Foreskin keratinocyte (primary cell): ENCODE measurements at places on chromosomes 6 and 20. TPM values are rescaled to one million over a fixed set of nuclear protein-coding genes. Genes with fewer than 3 reads are reported as not detected.

Gene PRDM13
- not detected in 2 replicates for total RNA-seq

Gene ACTL10
- total RNA-seq = 1.1 and 1.4 TPM in 2 replicates

Gene PRPH2
- total RNA-seq = not detected in 2 replicates

Gene GPX5
- total RNA-seq = not detected in 2 replicates

Gene GFOD1
- total RNA-seq = 10.3 and 11.1 TPM in 2 replicates

Gene ISM1
- 1.1 and 2.6 TPM in 2 replicates for total RNA-seq

Gene SYNDIG1
- total RNA-seq = not detected in 2 replicates

Gene PNLDC1
- 0.07 and 0.75 TPM in 2 replicates for total RNA-seq

Gene SLC17A3
- not detected in 2 replicates for total RNA-seq

Gene LZTS3
- total RNA-seq = 3.1 and 3.3 TPM in 2 replicates

Gene RBPJL
- total RNA-seq = not detected in 2 replicates

Gene PRSS16
- total RNA-seq = 3.8 and 5.1 TPM in 2 replicates

Gene PTK6
- 15.7 and 21.8 TPM in 2 replicates for total RNA-seq

Gene ETV7
- 1.3 and 1.6 TPM in 2 replicates for total RNA-seq

Gene CEP85L
- 5.2 and 5.3 TPM in 2 replicates for total RNA-seq

Gene SALL4
- 0.32 and 0.68 TPM in 2 replicates for total RNA-seq

Gene GTPBP2
- total RNA-seq = 44.8 and 46.4 TPM in 2 replicates

Gene LINC00237
- total RNA-seq = not detected in 2 replicates

Gene C6orf163
- 0.78 and 0.92 TPM in 2 replicates for total RNA-seq

Gene BANF2
- total RNA-seq = not detected in 2 replicates

Gene ANKRD66
- not detected in 2 replicates for total RNA-seq

Gene GNMT
- 0.20 and 0.32 TPM in 2 replicates for total RNA-seq

Gene DZANK1
- 1.8 and 2.0 TPM in 2 replicates for total RNA-seq

Gene WASF1
- total RNA-seq = 18.7 and 21.1 TPM in 2 replicates

Gene DOP1A
- 13.0 and 14.0 TPM in 2 replicates for total RNA-seq

Gene IL17A
- total RNA-seq = not detected in 2 replicates

Gene COMMD7
- total RNA-seq = 34.7 and 39.9 TPM in 2 replicates

Gene TRIM31
- 0.04 TPM in 1 of 2 replicates, not detected in the other for total RNA-seq

Gene LAMA2
- 0.49 and 0.92 TPM in 2 replicates for total RNA-seq

Gene HLA-DPA1
- total RNA-seq = 0.46 TPM in 1 of 2 replicates, not detected in the other

Gene GHRH
- total RNA-seq = not detected in 2 replicates

Gene KAT14
- total RNA-seq = 12.7 and 13.7 TPM in 2 replicates

Gene FAM210B
- total RNA-seq = 20.7 and 24.1 TPM in 2 replicates

Gene CTSA
- total RNA-seq = 37.3 and 43.8 TPM in 2 replicates

Gene HDGFL1
- total RNA-seq = not detected in 2 replicates

Gene FGD2
- 0.07 and 0.14 TPM in 2 replicates for total RNA-seq

Gene TINAG
- not detected in 2 replicates for total RNA-seq
